Fibroblast of skin of right biceps (primary cell): ENCODE measurements at places on chromosomes 11 and 22.

DNA sequence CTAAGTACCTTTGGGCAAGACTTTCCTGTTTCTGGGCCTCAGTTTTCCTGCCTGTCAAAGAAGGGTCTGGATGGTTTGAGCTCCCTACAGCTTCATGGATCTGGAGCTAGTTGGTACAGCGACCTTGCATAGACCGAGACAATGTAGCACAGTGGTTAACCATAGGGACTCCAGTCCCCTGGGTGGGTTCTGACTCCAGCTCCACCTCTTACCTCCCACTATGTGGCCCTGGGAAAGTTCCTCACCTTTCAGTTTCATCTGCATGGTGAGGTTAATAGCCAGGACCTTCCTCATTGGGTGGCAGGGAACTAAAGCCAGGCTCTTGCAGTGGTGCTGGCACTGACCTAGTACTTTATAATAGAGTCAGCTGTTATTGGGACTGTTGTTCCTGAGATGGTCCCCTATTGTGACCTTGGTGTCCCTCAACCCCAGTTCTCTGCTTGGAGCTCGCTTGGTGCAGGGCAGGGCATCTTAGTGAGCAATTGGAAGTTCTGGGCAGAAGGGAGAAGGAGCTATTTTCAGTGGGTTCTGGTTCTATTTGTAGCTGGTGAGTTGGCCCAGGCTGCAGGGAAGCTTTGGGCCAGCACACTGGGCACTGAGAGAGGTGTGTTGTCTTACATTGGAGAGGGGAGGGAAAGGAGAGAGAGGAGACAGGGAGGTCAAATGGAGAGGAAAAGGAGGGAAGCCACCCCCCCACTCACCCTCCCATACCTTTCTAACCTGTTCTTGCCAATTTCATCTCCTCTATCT, 10.7 kb upstream of the MTMR3 start:
- DNase-seq: no peak

DNA sequence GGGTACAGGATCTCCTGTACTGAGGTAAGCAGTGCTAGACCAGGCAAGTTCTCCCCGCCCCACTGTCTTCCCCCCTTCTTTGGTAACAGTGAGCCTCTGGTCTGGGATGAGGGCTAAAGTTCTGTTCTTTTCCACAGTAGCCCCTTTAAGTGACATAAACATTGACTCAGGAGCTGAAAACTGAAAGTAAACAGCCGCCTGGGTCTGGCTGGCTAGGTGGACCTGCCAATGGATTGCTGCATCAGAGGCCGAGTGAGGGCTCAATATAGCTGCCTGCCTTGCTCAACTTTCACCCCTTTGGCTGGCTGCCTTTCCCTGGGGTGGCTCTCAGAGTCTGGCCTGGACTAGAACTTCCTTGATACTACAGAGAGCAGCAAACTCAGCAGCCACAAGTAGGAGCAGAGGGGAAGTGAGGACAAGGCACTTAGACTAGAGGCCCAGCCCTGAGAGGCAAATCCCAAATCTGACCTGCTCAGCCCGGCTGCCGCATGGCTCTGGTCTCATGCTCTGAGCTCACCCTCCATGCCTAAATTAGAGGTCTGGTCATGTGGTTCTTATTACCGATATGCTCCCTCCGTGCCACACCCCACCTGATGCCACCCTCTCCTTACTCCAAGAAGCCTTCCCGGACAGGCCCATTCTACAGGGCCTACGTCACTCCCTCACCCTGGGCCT, 9.6 kb upstream of the UCP3 start:
- DNase-seq: no peak

GRCh38 chr11:15539645-15540044, 424.9 kb downstream of the INSC start:
- no peak for DNase-seq

- no peak for DNase-seq
These were observed 29.0 kb upstream of the RASSF10 start for GRCh38 chr11:12979928-12980689.

DNA sequence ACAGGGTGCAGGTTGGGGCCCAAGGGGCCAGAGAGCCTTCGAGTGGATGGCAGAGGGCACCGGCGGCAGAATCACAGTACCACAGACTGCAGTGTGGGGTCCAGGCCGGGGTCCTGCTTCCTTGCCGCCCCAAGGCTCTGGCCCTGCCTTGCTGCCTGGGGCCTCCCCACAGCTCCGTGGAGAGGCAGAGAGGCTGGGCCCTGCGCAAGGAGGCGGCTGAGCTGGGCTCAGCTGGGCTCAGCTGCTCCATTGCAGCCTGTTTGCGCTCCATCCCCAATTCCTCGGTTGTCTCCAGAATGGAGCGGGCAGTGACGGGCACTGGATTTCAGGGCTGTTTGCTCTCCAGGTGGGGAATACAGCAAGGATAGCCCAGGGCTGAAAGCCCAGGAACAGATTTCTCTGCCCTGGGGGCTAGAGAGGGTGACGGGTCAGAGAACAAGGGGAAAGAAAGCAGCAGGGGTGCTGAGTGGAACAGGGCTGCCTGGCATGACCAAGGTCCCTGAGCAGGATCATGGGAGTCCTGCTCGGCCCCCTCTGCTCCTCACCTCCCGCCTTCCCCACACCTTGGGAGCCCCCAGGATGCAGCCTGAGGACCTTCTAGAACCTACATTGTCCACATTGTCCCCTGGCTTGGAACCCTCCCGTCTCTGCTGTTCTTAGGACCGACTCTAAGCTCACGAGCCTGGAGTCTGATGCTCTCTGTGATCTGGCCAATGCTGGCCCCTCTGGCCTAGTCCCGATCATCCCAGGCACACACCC, 18.9 kb downstream of the MRGPRG start:
- no peak for DNase-seq

- no peak for DNase-seq
These were observed 5.8 kb upstream of the NECTIN1 start for GRCh38 chr11:119734788-119735187.

GRCh38 chr11:35049859-35050531, 89.0 kb upstream of the CD44 start:
- DNase-seq: no peak

DNA sequence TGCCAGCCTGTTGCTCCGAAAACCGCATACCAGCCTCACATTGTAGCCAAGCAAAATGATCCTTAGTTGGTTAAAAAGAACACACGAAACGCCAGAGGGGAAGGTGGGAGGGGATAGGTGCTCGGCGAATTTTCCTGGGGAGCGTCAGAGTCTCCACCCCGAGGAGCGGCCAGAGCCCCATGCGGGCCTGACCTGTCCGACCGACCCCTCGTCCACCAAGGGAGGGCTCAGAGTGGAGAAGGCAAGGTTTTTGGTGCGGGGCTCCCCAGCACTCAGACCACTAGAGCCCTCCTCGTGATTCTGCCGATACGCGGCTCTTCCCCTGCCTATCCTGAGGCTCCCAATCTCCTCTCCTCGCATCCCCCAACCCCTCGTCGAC, 39.6 kb downstream of the DIXDC1 start:
- DNase-seq: no peak

- no peak for DNase-seq
These were observed 5.1 kb upstream of the CHST1 start for GRCh38 chr11:45670386-45671135.

GRCh38 chr11:92388380-92388779, 163.8 kb downstream of the FAT3 start:
- no peak for DNase-seq

GRCh38 chr11:107118025-107118720, 99.9 kb upstream of the GUCY1A2 start:
- peak; percentile 43 for DNase-seq

DNA sequence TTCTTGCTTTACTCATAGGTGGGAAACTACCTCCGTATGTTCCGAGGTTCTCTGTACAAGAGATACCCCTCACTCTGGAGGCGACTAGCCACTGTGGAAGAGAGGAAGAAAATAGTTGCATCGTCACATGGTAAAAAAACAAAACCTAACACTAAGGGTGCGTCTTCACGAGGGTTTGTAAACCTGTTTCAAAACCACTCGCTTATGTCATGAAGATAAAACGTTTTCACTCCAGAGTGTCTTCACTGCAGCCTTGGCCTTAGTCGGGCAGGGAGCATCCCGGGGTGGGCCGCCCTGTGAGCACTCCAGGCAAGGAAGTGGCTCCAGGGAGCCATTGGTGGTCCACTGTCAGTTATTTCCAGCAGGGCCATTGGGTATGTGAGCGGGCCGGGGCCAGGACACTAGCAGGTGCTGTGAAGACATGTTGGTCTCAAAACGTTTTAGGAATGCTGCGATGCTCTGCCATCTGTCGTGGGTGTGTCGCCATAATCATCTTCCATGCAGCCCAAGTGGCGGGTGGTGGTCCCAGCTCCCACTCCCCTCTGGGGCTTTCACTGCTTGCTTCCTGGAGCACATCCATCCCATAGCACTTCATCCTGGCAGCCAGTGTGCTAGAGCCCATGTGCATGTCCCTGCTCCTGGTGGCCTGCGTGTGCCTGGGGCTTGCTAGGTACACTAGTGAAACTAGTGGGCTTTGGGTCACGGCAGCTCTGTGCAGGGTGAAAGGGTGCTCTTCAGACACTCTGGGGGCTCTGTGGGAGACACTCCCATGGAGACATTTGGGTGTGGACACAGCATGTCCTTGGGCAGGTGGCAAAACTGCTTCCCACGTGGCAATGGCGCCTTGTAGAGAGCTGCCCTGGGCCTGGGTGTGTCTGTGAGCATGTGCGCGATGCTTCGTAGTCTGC, 5.2 kb downstream of the SMARCB1 start:
- no peak for DNase-seq

DNA sequence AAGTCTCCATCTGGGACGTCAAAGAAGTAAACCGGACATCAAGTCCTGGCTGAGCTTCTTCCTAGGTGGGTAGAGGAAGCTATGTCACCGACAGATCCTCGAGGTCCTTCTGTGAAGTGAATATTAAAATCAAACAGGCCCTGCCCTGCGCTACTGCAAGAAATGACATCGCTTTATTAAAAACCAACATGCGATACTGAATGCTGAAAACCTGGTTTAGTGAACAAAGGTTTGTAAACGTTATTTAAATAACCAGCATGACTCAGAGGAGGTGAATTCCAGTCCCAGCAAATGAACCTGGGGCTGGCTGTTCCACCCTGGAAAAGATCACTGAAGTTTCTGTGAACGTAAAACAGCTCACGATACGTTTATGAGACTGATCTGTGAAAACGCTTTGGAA, 645 bp downstream of the RTCB start:
- DNase-seq: peak; percentile 24

DNA sequence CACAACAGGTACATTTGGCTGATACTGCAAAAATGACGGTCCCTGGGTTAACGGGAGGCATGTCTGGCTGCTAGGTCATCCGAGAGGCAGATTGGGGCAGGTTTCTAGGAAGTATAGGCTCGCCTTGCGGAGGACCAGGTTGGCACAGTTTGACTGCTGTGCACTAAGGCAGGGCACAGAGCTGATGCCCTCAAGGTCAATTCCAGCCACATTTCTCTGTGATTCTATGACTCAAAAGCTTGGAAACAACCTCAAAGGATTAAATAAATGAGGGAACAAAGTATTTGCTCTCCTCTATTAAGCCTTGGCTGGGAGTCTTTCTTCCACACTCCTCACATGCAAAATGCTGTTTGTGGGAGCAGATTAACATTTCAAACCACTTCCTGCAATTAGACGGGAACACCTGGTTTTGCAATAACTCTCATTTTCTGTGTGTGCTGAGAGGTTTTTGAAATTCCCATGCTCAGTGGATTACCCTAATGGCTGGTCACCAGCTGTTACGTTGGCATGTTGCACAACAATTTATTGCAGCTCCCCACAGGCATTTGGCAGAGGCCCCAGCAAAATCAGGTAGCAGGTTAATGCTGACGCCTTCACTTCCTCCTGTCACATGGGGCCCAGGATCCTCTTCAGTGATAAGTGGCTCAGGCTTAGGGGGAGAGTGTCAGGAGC, 61.0 kb upstream of the PLET1 start:
- peak; percentile 80 for DNase-seq

- peak; percentile 18 for DNase-seq
These were observed 44.2 kb upstream of the LINC01488 start for GRCh38 chr11:69437001-69437875.

- DNase-seq: no peak
These were observed 469.3 kb downstream of the TBC1D22A start for GRCh38 chr22:47231759-47232158.

DNA sequence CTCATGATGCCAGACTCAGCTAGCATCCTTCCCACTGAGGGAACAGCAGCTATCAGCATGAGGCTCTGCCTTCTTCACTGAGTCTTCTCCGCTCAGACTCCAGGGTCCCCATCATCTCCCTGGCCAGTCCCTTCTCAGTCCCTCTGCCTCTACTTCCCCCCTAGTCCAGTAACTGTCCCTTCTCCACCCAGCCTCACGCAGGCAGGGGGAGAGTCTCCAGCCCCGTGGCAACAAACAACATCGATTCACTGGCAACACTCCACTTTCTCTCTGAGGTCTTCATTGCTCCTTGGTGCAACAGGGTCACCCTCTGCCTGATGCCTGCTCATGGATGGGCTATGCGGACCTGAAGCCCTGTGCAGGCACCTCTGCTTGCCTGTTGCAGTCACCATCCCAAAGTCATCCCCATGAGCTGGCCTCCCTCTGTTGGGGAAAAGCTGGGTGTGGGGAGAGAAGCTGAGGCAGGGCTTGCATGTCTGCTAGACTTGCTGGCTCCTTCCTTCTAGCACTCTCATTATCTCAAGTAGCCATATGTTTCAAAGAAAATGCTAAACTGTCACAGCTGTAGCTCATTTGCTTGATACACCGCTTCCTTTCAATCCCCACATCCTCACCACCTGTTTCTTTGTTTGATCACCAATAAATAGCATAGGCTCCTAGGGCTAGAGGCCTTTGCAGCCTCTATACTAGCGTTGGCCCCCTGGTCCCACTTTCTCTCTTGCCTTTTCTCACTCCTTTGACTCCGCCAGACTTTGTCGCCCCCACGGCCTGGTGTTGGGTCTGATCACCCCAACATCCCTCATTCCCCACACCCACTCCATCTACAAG, 4.3 kb upstream of the BCR start:
- DNase-seq: no peak

DNA sequence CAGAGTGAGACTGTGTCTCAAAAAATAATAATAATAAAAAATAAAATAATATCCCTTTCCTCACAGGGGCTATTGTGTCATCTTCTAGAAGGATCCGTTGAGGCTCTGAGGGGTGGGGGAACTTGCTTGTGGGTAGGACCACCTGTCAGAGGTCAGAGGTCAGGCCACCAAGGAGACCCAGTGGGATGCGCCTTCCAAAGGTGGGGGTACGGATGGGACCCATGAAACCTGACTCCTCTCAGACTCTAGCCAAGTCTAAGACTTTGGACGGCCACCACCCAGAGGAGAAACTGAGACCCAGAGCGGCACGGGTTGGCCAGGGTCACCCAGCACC, 367 bp upstream of the MMP11 start:
- DNase-seq: no peak
